ENCODE measurements at places on chromosomes 3 and 15.

GRCh38 chr15:80996247-80996646 lies 4.5 kb upstream of the TLNRD1 start:
- no peak for DNase-seq

DNA sequence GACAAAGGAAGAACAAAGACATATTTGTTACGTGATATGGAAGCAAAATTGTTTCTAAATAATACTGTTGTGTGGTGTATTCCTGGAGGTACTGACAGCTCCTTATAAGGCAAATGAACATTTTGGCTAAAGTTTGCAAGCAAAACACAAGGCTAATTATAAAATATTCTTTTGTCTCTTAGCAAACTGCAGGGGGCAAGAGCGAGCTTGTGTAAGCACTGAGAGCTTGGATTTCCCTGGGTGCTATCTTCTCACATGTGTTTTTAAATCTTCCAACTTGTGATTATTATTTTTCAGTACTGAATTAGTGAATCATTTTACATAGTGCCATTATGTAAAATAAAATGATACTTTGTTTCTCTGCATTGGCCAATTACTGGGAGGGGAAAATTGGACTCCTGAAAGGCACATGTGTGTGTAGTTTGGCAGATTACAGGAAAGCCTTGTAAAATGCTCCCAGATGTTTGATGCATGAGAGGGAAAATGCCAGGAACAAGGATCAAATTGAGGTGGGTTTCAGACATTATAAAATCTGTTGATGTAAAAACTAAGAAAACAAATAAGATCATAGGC lies 611.5 kb downstream of the AGBL1 start:
- no peak for DNase-seq

DNA sequence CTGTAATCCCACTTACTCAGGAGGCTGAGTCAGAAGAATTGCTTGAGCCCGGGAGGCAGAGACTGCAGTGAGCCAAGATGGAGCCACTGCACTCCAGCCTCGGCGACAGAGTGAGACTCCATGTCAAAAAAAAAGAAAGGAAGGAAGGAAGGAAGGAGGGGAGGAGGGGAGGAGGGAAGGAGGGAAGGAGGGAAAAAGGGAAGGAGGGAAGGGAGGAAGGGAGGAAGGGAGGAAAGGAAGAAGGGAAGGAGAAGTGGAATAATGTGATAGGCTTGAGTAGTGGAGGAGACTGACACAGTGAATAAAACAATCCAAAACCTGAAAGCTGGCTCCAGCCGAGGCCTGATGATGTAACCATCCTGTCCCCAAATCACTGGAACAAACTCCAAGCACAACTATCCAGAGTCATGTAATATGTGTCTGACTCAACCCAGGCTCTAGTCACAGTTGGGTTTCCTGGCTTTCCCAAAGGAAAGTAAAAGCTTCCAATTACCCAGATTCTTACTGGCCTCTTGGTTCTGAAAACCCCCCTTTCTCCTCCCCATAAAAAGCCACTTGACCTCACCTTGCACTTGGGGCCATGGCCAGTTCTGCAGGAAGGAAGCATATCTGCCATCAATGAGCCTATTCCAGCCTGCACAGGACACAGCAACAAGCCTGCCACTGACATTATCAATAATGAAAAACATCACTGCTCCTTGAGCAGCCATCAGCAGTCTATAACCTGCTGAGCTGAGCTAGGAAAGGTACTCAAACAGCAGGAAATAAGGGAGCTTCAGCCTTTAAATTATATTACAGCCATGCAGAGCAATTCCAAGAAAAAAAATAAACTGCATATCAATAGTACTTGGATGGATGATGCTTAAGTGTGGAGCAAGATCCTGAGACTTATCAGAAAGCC lies 48.3 kb downstream of the MB21D2 start:
- DNase-seq = no peak

DNA sequence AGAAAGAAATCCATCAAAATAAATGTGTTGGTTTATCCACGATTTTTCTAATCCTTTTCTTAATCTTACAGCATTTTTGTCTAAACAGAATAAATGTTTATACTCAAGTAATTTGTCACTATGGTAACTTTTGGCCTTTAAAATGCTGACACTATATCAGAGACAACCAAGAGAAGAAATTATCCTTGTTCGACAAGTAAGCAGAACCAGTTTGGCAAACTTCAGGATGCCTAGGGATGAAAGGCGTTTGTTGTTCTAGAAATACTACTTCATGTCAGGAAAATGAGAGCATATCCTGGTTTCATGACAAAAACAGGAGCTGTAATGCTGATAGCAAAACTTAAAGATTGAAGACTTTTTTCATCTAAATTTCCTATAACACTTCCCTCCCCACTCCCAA lies 308.0 kb upstream of the ATP11B start:
- no peak for DNase-seq

GRCh38 chr3:114758831-114759699 lies 388.0 kb downstream of the ZBTB20 start:
- no peak for DNase-seq

- DNase-seq = no peak
Measured at GRCh38 chr3:16761571-16761970, 123.2 kb upstream of the PLCL2 start.

DNA sequence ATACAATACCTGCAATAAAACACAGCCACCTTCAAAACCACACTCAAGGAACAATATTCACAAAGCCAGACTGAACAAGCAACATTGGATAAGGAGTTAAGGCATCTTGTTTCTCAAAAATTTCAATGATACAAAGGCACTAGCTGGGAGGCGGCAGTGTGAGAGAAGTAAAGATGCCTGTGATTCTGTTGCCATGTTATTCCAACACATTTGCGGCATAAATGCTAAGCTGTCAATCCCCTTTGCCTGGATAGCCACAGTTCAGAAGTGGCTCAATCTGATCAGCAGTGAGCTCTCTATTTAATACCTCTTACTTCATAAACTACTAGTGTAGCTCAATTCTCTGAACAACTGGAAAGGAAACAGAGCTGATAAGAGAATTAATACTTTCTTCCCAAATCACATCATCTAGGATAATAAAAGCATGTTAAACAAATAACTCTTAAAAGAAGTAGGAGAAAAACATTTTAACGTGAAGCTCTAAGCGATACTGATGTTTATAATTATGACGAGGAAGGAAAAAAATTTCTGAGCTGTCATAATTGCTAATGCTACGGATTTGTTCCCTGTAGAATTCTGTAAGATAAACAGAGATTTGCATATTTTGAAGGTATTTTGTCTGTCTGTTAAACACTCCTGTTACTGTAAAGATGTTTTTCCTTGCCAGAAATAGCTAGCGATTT lies 358.4 kb downstream of the FOXP1 start:
- DNase-seq = no peak

GRCh38 chr3:56003129-56003528 lies 465.1 kb downstream of the ERC2 start:
- no peak for DNase-seq

GRCh38 chr3:177361081-177361938 lies 164.0 kb upstream of the TBL1XR1 start:
- DNase-seq = no peak

GRCh38 chr3:88584451-88584850 lies 434.7 kb downstream of the C3orf38 start:
- DNase-seq = no peak

GRCh38 chr3:153232851-153233271 lies 70.8 kb downstream of the RAP2B start:
- DNase-seq = no peak

- DNase-seq = no peak
Measured at GRCh38 chr15:57422113-57422754, 45.9 kb downstream of the CGNL1 start.

DNA sequence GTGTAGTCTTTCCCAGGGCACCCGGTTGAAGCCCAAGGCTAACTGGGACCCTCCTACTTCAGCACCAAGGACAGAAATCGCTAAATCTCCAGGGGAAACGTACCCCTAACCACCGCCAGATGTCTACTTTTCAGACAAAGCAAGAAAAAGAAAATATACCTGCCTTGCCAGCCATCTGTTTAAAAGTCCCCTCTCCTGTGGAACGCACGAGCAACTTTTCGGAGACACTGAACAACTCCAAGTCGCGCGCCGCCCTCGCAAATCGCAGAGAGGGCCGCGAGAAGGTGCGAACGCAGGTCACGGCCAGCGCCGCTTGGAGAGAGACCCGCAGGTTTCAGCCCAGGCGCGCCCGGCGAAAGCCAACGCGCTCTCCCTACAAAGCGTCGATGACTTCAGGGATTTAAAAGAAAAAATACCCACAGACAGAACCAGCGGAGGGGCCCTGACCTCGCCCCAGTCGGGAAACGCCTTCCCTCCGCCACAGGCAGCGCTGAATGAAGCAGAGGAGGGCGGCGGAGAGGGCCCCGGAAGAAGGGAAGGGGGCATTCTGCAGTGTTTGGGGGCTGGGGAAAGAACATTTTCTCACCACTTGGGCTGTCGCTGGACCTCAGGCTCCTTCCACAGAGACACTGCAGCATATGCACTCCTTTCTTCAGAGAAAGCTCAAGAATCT lies 213.1 kb downstream of the FGF12 start:
- no peak for DNase-seq

DNA sequence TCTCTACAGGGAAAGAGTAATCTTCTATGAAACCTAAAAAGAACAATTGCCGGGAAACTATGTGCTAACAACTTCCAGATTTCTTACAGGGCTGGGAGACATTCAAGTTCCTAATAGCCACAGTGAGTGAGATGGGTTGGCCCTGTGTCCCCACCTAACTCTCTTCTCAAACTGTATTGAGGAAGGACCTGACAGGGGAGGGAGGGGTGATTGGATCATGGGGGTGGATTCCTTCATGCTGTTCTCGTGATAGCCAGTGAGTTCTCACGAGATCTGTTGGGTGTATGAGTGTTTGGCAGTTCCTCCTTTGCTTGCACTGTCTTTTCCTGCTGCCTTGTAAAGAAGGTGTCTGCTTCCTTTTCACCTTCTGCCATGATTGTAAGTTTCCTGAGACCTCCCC lies 958.7 kb downstream of the AGBL1 start:
- no peak for DNase-seq

DNA sequence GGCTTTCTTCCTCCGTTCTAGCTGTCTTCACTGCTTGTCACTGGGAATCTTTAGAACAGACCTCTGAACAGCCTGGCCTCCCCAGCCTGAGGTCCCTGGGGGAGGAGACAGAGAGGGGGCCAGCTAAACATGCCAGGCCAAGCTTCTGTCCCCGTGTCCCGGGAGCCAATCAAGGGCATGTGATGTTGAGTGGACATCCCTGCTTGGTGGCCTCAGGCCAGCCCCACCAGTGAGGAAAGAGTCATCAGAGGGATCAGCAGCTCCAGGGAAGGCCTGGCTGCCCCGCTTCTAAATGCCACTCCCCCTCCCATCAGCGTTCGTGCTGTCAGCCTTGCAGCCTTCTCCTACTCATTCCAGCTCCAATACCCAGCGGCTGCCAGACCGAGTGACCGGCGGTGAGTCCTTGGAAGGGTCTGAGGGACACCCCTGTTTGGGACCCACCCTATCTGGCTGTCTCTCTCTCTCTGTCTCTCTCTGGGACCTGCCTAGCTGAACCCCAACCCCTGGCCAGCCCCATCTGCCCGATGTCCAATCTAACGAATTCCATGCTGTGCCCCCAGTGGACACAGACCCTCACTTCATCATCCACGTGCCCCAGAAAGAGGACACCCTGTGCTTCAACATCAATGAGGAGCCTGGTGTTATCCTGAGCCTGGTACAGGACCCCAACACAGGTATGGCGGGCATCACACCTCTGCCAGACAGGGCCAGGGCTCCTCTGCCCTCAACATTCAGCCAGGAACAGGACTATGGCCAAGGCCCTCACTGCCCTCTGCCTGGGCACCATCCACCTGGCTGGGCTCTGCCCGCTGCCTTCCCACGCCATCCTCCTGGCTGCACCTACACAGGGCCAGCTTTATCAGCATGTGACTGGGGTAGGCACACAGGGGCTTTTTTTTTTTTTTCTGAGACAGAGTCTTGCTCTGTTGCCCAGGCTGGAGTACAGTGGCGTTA lies 6.6 kb upstream of the ITIH3 start:
- no peak for DNase-seq

DNA sequence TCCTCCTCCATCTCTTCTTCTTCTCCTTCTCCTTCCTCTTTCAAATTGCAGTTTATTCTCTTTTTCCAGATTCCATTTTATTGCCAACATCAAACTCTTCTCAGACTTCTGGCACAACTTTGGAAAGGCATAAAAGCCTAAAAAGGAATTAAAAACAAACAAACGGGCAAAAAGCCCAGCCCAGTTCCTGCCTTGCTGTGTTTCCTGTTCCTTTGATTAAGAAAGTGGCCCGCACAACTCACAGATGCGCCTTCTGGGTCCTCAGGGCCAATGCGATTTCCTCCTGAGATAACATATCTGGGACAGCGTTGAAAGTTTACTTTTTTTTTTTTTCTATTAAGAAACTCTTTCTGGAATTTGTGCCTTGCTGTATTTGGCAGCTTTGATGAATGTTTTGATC lies 158.7 kb upstream of the UBE3A start:
- no peak for DNase-seq

GRCh38 chr15:31248263-31248662 lies 78.4 kb upstream of the KLF13 start:
- no peak for DNase-seq

- no peak for DNase-seq
Measured at GRCh38 chr15:34657469-34658127, 74.1 kb upstream of the GOLGA8B start.

GRCh38 chr15:80890341-80891005 lies 99.1 kb downstream of the MESD start:
- DNase-seq = no peak

GRCh38 chr3:20811631-20812030 lies 625.6 kb upstream of the SGO1 start:
- no peak for DNase-seq

- no peak for DNase-seq
Measured at GRCh38 chr3:196599734-196600128, 31.3 kb downstream of the FBXO45 start.

- DNase-seq = peak; percentile 69
Measured at GRCh38 chr3:49903451-49904424, at the start of gene MST1R. Gene MST1R, minus strand, starts transcription at chr3:49903873. Its CDS starts 264 bp downstream, at chr3:49903609.

- no peak for DNase-seq
Measured at GRCh38 chr3:94614192-94614591, 551.3 kb downstream of the NSUN3 start.

- no peak for DNase-seq
Measured at GRCh38 chr3:194184265-194184751, 48.4 kb downstream of the HES1 start.

DNA sequence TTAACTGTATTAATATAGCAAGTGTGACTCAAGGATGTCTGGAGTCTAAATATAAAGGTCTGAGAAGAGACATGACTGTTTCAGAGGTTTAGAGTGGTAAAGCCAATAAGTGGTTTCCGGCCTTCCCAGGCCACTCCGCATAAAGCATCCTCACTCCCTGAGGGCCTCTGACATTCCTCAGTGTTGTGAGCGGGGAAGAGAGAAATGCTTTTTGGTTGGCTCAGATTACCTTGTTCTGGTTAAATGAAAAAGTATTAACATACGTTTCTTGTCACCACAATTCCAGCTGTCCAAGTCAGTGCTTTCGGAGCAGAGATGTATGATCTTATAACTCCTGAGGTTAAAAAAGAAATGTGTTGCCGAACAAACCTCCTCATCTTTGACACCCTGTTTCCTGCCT lies 103.8 kb downstream of the RBMS3 start:
- no peak for DNase-seq

GRCh38 chr15:61185759-61186158 lies 43.3 kb downstream of the RORA start:
- DNase-seq = no peak

Data from activated CD4-positive, alpha-beta T cell treated with anti-CD3 and anti-CD28 coated beads for 1 hour (primary cell).